Stimulated activated CD4-positive, alpha-beta T cell treated with anti-CD3 and anti-CD28 coated beads, Interleukin-12 subunit alpha, Interleukin-12 subunit beta, amount 100 ng/mL, for 24 hours (primary cell): ENCODE measurements at places on chromosomes 2 and 18.

GRCh38 chr2:50648041-50648700 lies 383.8 kb downstream of the NRXN1 start:
- no peak for DNase-seq

DNA sequence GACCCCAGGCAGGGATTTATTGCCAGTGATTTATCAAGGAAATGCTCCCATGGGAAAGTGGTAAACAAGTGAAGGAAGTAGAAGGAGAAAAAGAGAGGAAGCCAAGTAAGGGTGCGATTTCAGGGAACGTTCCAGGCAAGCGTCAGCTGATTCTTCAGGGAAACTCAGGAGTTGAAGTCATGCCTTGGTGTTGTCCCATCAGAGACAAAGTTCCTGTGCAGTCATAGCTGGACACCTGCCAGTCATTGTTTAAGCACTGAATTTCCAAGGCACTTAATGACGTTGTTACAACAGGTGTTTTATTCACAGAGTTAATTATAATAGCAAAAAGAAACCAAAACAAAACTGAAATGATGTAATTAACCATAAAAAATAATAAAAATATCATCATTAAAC lies 381.8 kb upstream of the CRIM1 start:
- no peak for DNase-seq

DNA sequence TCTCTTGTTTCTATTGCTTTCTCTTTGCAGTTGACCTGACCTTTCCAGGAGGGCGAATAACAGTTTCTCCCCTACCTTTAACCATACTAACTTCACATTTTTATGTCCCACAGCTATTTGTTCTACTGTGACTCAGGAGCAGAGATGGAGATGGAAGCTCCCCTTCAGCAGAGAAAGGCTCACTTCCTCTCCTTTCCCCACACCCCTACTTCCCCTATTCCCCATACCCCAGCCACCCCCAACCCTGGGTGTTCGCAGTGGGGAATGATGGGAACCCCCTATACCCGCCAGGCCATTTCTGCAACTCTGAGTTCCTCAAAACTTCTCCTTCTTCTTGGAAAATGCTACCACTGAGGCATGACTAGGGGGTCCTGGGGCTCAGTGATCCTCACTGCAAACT lies 285.4 kb upstream of the MGAT5 start:
- no peak for DNase-seq

GRCh38 chr18:48928787-48929186 lies 22.0 kb downstream of the SMAD7 start:
- peak; percentile 56 for DNase-seq

GRCh38 chr18:38575023-38575422 lies 1009.4 kb upstream of the CELF4 start:
- no peak for DNase-seq
